Epithelial cell of umbilical artery (primary cell): ENCODE measurements at places on chromosomes 5 and 9. TPM values are rescaled to one million over a fixed set of nuclear protein-coding genes. Genes with fewer than 3 reads are reported as not detected.

Gene ZNF618
- 10.7 and 12.5 TPM in 2 replicates for total RNA-seq

Gene ESM1
- total RNA-seq = 284 and 566 TPM in 2 replicates

Gene CLIC3
- 0.32 TPM in 1 of 2 replicates, not detected in the other for total RNA-seq

Gene IGFBPL1
- 0.32 TPM in 1 of 2 replicates, not detected in the other for total RNA-seq

Gene SLC25A2
- 0.15 TPM in 1 of 2 replicates, not detected in the other for total RNA-seq

Gene INIP
- total RNA-seq = 15.9 and 24.3 TPM in 2 replicates

Gene SETD9
- total RNA-seq = 10.4 and 17.0 TPM in 2 replicates

Gene CMBL
- 3.6 and 4.7 TPM in 2 replicates for total RNA-seq

Gene PLPP7
- 0.32 and 0.46 TPM in 2 replicates for total RNA-seq

Gene TOR2A
- total RNA-seq = 7.3 and 8.8 TPM in 2 replicates

Gene IPO11
- 92.2 and 128 TPM in 2 replicates for total RNA-seq

Gene MARCOL
- total RNA-seq = not detected in 2 replicates

Gene ZNF883
- total RNA-seq = 0.32 and 0.76 TPM in 2 replicates

Gene BARHL1
- total RNA-seq = not detected in 2 replicates

Gene DNAH5
- 0.15 and 0.32 TPM in 2 replicates for total RNA-seq

Gene ETF1
- total RNA-seq = 139 and 145 TPM in 2 replicates

Gene TSSK1B
- not detected in 2 replicates for total RNA-seq

Gene PCDHB7
- under 0.01 TPM in 1 of 2 replicates, not detected in the other for total RNA-seq

Gene SHISAL2B
- total RNA-seq = not detected in 2 replicates

Gene ARHGEF28
- total RNA-seq = 77.3 and 144 TPM in 2 replicates

Gene TNFSF15
- 7.3 and 11.7 TPM in 2 replicates for total RNA-seq

Gene OTULINL
- total RNA-seq = under 0.01 and 0.15 TPM in 2 replicates

Gene SLC1A1
- 7.0 and 11.4 TPM in 2 replicates for total RNA-seq

Gene PLPPR1
- total RNA-seq = 1.9 and 2.3 TPM in 2 replicates

Gene CDH18
- 0.61 and 0.65 TPM in 2 replicates for total RNA-seq
